ENCODE measurements at places on chromosomes 16 and 17.

DNA sequence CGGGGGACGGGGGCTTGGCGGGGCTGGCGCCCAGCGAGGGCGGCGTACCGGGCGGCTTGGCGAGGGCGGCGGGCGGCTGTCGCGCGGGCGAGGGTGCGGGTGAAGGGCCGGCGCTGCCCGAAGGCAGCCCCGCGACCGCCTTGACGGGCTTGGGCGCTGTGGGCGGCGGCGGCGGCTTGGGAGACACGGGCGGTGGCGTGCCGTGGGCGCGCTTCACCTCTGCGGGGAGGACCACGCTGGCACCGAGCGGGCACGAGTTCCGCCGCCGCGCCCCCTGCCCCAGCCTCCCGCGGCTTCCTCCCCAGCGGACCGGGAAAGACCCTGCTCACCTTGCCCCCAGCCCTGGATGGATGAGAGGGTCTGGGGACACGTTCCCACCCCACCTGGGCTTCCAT is 17.3 kb downstream of the CASKIN1 start:
- no peak for DNase-seq

- DNase-seq = no peak
These were observed 36.9 kb upstream of the CPHXL start for GRCh38 chr16:75763204-75763603.

GRCh38 chr16:896261-897199 is 74.3 kb downstream of the LMF1 start:
- no peak for DNase-seq

GRCh38 chr17:17518014-17518413 is 21.8 kb upstream of the RASD1 start:
- no peak for DNase-seq

GRCh38 chr16:56781528-56781961 is 51.6 kb downstream of the NUP93 start:
- DNase-seq = no peak

DNA sequence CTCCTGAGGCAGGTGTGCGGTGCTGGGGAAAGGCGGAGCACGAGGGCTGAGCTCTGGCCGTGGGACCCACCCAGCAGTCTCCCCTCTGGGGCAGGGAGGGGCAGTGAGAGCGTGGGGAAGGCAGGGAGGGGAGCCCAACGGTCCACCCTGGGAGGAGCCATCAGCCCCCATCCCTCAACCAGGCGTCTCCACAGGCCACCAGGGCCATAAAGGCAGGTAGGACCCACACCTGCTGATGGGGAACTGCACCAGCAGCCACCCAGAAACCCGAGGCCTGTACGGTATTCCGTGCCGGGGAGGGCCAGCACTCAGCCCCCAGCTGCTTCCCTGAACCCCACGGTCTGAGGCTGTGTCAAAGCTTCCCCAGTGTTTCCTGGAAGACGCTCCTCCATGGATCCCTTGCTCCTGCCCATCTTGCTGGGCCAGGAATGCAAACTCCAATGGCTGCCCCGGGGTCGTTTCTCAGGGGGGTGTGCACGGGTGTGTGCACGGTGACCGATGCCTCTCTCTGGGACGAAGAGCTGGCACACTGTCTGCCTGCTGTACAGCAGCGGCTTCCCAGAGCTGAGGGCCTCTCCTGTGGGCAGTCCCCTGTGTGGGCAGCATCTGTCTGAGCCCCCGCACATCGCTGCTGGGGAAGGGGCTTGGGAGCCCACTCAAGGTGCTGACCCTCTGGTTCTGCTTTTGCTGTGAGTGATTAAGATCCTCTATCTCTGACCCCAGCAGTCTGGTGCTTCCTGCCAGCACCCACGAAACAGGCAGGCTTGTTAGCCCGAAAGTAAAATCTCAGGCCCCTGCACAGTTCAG is 17.2 kb upstream of the METRNL start:
- DNase-seq = no peak

DNA sequence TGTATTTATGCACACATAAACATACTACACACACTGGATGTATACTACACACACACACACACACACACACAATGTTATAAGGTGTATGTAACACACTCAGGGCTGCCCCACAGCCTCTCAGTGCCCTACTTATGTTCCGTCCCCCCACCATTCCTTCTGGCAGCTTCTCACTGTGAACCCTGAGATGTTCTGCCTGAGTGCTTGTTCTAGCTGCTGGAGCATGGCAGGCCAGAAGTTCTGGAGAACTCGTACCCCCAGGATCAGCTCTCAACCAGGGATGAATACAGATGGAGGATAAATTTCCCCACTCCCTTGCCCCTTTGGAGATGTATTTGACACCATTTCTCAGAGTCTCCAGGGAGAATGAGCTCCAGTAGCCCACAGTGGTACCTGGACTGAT is 76.4 kb downstream of the CDH13 start:
- no peak for DNase-seq
